T-helper 2 cell treated with Interferon-gamma antibody and Interleukin-4, amounts not matched to agents 100 ng/mL and 5 ng/mL, for 36 hours (primary cell): ENCODE measurements at places on chromosomes 1 and 21. TPM values are rescaled to one million over a fixed set of nuclear protein-coding genes. Genes with fewer than 3 reads are reported as not detected.

Gene SPRR3
- not detected in 2 replicates for total RNA-seq

Gene MSH4
- total RNA-seq: 0.34 and 0.43 TPM in 2 replicates

Gene OR2T2
- total RNA-seq: not detected in 2 replicates

Gene DPT
- not detected in 2 replicates for total RNA-seq

Gene MYBPH
- total RNA-seq: not detected in 2 replicates
